Thoracic aorta endothelial cell (primary cell): ENCODE measurements at places on chromosomes 2 and 18. TPM values are rescaled to one million over a fixed set of nuclear protein-coding genes. Genes with fewer than 3 reads are reported as not detected.

Gene GREB1
- total RNA-seq = 0.13 TPM in 1 of 2 replicates, not detected in the other

Gene SCN2A
- total RNA-seq = under 0.01 TPM in 2 replicates

Gene RAMP1
- not detected in 2 replicates for total RNA-seq

Gene ACMSD
- not detected in 2 replicates for total RNA-seq

Gene FAM136A
- total RNA-seq = 53.9 and 56.4 TPM in 2 replicates

Gene LINC00305
- total RNA-seq = not detected in 2 replicates

Gene DTNA
- total RNA-seq = 15.0 and 19.8 TPM in 2 replicates

Gene EML6
- 0.72 and 0.80 TPM in 2 replicates for total RNA-seq

Gene CTAGE1
- not detected in 2 replicates for total RNA-seq

Gene UGT1A8
- total RNA-seq = not detected in 2 replicates

Gene STPG4
- 0.13 and 0.65 TPM in 2 replicates for total RNA-seq

Gene NEDD4L
- total RNA-seq = 13.7 and 24.4 TPM in 2 replicates

Gene OTOF
- total RNA-seq = under 0.01 and 0.14 TPM in 2 replicates

Gene CPS1
- 6.8 and 12.8 TPM in 2 replicates for total RNA-seq

Gene MYO1B
- total RNA-seq = 45.5 and 84.6 TPM in 2 replicates

Gene SAG
- not detected in 2 replicates for total RNA-seq

Gene HOXD8
- 9.3 TPM in 1 of 2 replicates, not detected in the other for total RNA-seq

Gene FRZB
- not detected in 2 replicates for total RNA-seq

Gene CNTNAP5
- total RNA-seq = not detected in 2 replicates

Gene UCN
- 0.13 and 0.36 TPM in 2 replicates for total RNA-seq

Gene EFR3B
- total RNA-seq = 0.13 and 0.22 TPM in 2 replicates

Gene REG3A
- not detected in 2 replicates for total RNA-seq

Gene ATP6V1C2
- 0.07 TPM in 1 of 2 replicates, not detected in the other for total RNA-seq

Gene RAB6C
- not detected in 2 replicates for total RNA-seq

Gene RNU2-63P
- total RNA-seq = under 0.01 and 106 TPM in 2 replicates

Gene PIEZO2
- 0.29 and 31.0 TPM in 2 replicates for total RNA-seq

Gene OTX1
- 0.27 and 0.36 TPM in 2 replicates for total RNA-seq

Gene PPM1G
- 133 and 134 TPM in 2 replicates for total RNA-seq

Gene ID2
- total RNA-seq = 8.1 and 13.7 TPM in 2 replicates

Gene TEX44
- total RNA-seq = not detected in 2 replicates

Gene UGT1A5
- total RNA-seq = not detected in 2 replicates

Gene NEU4
- not detected in 2 replicates for total RNA-seq

Gene SPATA3
- not detected in 2 replicates for total RNA-seq

Gene LYPD6B
- total RNA-seq = not detected in 2 replicates

Gene PIK3C3
- 65.2 and 72.2 TPM in 2 replicates for total RNA-seq

Gene MPP4
- 8.2 and 15.8 TPM in 2 replicates for total RNA-seq

Gene TMEM169
- 0.07 and 0.13 TPM in 2 replicates for total RNA-seq

Gene CEP76
- 14.9 and 17.4 TPM in 2 replicates for total RNA-seq

Gene LRP2
- under 0.01 TPM in 2 replicates for total RNA-seq

Gene MOGAT1
- total RNA-seq = not detected in 2 replicates

Gene TGFA
- 0.22 and 0.66 TPM in 2 replicates for total RNA-seq

Gene PMAIP1
- total RNA-seq = 15.7 and 16.6 TPM in 2 replicates

Gene IL1B
- total RNA-seq = not detected in 2 replicates

Gene RGPD5
- total RNA-seq = 35.2 and 72.5 TPM in 2 replicates
